ENCODE measurements at places on chromosomes 2 and 18. TPM values are rescaled to one million over a fixed set of nuclear protein-coding genes. Genes with fewer than 3 reads are reported as not detected.

The RBM44 gene
- 0.47 TPM for total RNA-seq

DNA sequence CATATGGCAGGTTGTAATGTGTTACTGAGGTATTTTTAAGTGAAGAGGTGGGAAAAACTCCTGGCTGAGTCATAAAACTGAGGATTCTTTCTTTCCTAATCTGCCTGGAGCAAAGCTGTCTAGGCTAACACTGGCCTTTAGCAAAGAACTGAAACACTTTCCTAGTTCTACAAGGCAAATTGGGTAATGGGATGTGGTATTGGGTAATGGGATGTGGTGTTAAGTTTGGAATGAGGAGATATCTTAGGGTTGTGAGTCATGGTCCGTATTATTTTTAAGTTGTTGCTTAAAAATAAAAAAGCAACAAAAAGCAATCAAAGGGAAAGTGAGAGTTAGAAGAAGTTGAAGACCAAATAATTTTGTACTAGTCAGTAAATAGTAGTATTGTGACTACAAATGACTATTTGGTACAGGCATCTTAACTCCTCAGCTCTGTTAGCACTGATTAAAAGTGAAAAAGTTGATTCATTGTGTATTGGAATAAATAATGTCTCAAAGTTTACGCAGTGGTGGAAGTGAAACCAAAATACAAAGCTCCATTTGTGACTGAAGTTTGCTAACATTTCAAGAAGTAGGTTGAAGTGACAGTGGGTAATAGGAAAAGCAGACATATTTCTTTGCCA is 216.8 kb downstream of the CAMKMT start:
- no peak for DNase-seq

- no peak for DNase-seq
These were observed 280.4 kb upstream of the SESTD1 start for GRCh38 chr2:179545024-179545423.

GRCh38 chr2:172092716-172093415 is 7.6 kb downstream of the DLX1 start:
- DNase-seq, result no peak

The TSPYL6 gene
- total RNA-seq, result not detected

GRCh38 chr18:64519201-64519600 is 370.3 kb upstream of the LINC00305 start:
- no peak for DNase-seq

The DHRS9 gene
- not detected for total RNA-seq

The SCN1A gene
- total RNA-seq, result not detected
